ENCODE measurements at places on chromosomes 4 and X.

DNA sequence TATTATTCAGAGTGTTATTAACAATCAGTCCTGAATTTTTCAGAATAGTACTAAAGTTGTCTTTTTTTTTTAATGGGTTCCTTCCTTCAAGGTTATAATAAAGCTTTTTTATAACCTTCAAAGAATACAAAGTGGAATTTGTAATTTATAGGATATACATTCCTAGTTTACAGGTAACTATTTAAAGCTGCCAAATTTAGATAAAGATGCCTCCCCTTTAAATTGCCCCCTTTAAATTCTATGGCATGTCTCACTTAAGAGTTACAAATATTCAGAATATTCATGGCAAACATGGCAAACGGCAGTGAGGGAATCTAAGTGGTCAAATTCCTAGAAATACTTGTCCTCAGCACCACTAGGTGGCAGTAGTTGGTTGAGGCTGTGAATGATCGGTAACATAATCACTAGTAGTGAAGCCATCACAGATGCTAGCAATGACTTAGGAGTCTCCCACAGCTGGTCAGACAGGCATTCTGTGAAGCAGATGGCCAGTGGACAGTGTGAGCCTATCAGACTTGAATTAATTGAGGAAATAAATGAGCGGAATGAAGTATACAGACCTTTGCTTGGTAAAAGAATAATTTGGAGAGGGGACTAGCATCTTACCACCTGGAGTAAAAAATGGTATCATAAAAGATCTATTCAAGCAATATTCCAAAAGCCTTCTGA is 86.4 kb downstream of the CBR4 start:
- DNase-seq, result no peak

- no peak for DNase-seq
Observed at GRCh38 chrX:989959-990510, 222.4 kb downstream of the CRLF2 start.

GRCh38 chr4:154189346-154189745 is 302.3 kb downstream of the DCHS2 start:
- no peak for DNase-seq

GRCh38 chrX:21158678-21159077 is 215.5 kb upstream of the CNKSR2 start:
- no peak for DNase-seq

GRCh38 chr4:145218251-145218650 is 37.9 kb upstream of the OTUD4 start:
- DNase-seq, result no peak

- DNase-seq, result no peak
Observed at GRCh38 chrX:102067966-102068723, 57.3 kb upstream of the TCEAL2 start.

GRCh38 chrX:39772057-39772832 is 325.5 kb downstream of the BCOR start:
- DNase-seq, result no peak

Data from cortex of kidney (tissue), 1 donor.